Fibroblast of lung (primary cell): ENCODE measurements at places on chromosomes 4 and X. TPM values are rescaled to one million over a fixed set of nuclear protein-coding genes. Genes with fewer than 3 reads are reported as not detected.

DNA sequence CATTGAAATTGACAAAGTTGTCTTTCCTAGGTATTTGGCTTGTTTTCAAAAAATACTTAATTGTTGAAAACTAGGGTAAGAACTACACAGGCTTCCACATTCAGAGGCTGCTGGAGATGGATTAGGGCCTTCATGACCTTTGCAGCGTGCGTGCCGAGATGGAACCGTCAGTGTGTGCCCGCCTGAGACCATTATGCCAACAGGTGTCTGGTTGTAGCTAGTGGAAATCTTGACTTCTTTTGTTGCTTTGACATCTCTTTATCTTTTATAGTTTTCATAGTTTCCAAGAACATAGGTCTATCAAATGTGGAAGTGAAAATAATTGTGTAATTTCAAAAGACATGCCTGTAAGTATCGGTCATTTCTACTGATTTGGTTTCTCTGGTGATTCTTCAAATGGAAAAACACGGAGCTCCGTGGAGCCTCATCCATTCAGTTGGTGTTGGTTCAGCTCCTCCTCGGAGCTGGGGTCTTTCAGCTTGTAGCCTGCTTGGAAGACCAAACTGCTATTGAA lies 38.9 kb upstream of the CLCN4 start:
- no peak for DNase-seq
- no peaks in the 10 kb centered on the region for H3K4me1 ChIP-seq
- no peaks in the 10 kb centered on the region for H3K27me3 ChIP-seq
- H3K27ac ChIP-seq, result no peak overlapping the region
- no peak overlapping the region for H3K4me3 ChIP-seq

The MAGEA1 gene
- not detected in 2 replicates for total RNA-seq

- H3K4me3 ChIP-seq, result no peak overlapping the region
- no peaks in the 10 kb centered on the region for H3K36me3 ChIP-seq
- peaks cover 5% of the 10 kb centered on the region for H3K4me1 ChIP-seq
These were observed 371.2 kb downstream of the AFF2 start for GRCh38 chrX:148871422-148872160.

The NPFFR2 gene
- total RNA-seq, result not detected in 2 replicates

GRCh38 chrX:115067812-115068211 lies 50.4 kb upstream of the IL13RA2 start:
- H3K36me3 ChIP-seq, result no peaks in the 10 kb centered on the region
- no peak overlapping the region for H3K27ac ChIP-seq
- peak; percentile 62 for DNase-seq
- no peak overlapping the region for H3K4me3 ChIP-seq

The WNK3 gene
- 0.17 and 0.51 TPM in 2 replicates for total RNA-seq

GRCh38 chr4:2417226-2417764 lies 1.1 kb downstream of the ZFYVE28 start:
- H3K4me1 ChIP-seq, result peaks cover 12% of the 10 kb centered on the region
- peak overlapping the region; percentile 62 for H3K4me3 ChIP-seq
- peak overlapping the region; percentile 46 for H3K27ac ChIP-seq
